Activated CD8-positive, alpha-beta memory T cell treated with anti-CD3 and anti-CD28 coated beads for 4 hours (primary cell): ENCODE measurements at places on chromosomes 1 and 21.

GRCh38 chr1:44217809-44218410, 4.6 kb downstream of the DMAP1 start:
- DNase-seq: peak; percentile 46

DNA sequence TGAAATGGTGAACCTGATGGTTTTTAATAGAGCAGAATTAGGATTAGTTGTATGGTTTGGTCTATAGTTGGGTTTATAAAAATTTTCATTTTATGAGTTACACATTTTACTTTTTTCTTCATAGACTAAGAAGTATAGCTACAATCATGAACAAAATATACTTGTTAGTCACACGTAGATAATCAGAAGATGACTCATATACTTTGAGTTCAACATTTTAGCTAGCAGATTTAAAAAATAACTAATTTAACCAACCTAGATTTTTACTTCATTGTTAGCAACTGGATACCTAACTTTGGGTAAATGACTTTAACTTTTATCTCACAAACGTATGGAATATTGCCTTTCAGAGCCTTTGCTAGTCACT, 27.9 kb downstream of the MORC3 start:
- no peak for DNase-seq

DNA sequence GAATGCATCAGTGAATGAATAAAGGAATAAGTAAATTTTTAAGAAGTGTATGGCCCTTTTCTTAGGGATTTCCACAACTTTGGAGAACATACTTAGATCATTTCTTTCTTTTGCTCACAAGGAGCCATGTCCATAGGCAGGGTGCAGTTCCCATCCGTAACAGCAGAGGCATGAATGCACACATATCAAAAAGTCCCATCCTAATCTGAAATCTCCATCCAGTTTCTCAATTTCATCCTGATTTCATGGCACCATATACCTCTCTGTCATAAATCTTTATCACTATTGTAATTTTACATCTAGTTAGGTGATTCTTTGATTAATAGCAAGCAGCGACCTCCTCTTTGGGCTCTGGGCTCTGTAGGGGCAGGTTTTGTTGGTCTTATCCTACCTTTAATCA, 359.2 kb downstream of the RRAGC start:
- no peak for DNase-seq

DNA sequence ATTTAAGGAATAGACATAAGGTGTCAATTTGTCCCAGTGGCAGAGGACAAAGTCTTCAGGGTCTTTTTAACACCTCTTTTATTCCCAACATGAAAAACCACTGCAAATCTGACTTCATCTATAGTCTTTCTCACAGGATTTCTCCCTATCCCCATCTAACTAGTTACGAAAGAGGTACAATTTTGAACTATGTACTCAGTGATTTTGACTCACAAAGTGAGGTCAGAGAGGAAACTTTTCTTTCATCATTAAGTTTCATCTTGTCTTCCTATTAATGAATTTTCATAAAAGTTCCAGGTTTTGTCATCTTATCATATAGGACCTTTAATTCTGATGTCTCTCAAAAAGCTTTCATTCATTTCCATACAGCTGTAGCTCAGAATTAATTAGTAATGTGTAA, 63.3 kb downstream of the ASH1L start:
- no peak for DNase-seq

- no peak for DNase-seq
Measured at GRCh38 chr1:179911812-179912211, 29.7 kb downstream of the TOR1AIP1 start.

DNA sequence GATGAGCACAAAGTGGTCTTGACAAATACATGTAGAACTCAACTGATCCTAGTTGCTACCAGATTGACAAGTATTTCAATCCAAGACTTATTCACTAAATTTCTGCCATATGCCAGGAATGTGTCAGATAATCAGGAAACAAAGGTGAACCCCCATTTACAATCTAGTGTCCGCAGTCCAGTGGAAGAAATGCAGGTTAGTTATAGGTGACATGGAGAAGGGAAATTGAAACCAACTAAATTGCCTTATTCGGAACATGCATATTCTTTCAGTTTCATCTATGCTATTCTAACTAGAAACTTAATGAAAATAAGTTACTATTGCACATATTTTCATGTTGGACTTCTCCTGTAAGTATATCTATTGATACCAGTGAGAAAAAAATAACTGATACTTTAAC, 209.4 kb downstream of the COL24A1 start:
- DNase-seq: no peak

- DNase-seq: no peak
Measured at GRCh38 chr1:40379785-40380452, 6.4 kb downstream of the SMAP2 start.

DNA sequence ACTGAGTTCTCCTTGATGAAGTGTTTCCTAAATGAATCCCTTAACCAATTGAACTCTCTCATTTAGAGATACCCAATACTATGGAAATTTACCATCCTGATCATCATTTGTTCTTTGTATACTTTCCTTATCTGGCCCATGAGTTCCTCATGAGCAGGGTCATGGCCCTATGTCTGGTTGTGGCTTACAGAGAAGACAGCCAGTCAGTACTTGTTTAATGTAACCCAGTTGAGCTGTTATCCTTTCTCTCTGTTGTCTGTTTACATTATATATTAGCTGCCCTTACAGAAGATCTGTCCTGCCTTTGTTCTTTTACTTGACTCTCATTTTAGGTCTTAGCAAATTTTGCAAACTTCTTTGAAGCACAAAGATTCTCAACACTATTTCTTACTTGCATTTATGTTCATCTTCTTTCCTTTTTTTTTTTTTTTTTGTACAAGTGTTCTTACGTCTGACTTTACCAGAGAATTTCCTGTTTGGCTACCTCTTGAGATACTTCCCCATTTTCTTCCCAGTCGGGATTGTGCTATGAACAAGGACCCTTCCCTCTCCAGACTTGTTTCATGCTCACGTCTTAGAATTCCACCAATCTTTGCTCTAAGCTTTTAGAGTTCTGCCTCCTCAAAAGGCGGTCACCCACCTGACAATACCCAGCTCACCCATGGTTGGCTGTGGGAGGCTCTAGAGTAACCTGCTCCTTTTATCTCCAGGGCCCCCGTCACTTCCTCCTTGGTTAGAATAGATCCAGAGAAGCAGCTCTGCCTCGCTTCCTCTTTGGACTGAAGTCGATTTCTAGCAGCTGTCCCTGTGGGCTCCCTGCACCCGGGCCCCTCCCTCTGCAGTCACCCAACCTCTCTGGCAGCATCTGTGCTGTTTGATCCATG, 53.6 kb upstream of the RUNX1 start:
- peak; percentile 4 for DNase-seq

DNA sequence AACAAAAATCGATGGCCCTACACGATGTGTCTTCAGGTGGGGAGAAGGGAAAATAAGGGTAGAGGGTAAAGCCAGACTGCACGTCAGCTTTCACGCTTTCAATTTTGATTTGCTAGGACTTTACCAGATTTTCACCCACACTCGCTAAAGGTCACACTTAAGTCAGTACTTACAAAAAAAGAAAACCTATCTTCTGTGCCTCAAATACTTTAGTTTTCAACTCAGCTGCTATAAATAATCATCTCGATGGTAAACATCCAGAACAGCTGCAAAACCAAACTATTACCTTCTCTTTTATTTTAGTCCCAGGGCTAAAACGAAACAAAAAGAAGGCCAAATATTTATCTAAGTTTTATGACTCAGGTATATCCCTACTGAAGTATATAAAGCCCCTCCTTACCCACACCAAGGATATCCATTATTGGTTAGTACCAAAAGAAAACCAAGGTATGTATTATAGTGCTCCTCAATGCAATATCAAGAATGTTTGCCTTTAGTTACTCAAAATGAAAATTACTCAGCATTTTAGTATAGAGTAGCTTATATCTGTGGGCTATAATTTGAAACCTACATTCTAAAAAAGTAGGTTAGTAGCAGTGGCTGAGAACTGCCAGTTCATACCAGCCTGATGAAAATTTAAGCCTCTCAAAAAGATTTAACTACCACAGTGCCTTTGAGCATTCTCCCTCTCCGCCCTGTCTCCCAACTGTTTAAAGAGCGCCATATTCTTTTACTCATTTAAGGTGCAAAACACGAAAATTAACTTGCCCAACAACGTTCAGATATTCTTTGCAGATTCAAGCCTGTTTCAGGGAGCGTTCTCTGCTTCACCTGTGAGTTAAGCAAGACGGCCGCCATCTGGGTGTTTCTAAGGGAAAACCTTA, 1.5 kb downstream of the CSDE1 start:
- no peak for DNase-seq

DNA sequence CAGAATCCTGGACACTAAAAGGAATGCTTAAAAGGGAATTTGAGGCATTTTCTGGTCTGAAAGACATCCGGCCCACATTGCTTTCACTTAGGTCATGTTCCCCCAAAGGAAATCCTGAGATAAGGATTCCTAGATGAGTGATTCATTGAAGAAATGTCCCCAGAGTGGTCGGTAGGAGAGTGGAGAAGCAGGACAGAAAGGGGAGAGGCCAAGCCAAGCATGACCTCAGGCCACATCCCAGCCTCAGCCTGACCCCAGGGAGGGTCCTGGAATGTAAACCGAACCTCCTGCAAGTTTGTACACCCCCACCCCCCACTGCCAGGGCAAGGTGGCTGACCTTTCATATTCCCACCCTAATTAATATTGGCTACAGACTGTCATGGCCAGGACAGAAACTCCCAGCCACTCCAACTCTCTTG, 16.6 kb downstream of the HIVEP3 start:
- DNase-seq: no peak

DNA sequence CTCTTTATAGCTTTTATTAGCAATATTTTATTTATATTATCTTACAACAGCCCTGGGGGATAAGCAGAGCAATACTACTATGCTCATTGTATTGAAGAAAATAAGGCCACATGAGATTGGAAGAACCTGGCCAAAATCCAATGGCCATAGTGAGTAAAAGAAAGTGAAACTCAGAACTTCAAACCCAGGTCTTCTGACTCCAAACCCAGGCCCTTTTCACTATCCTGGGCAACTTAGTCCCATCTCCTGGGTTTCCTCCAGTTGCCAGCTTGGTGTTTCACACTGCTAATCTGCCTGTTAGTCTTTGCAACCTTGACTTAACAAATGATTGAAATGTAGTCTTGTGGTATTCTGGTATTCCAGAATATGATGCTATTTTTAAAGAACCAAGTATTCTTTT, 22.4 kb upstream of the EXO1 start:
- DNase-seq: no peak

- DNase-seq: no peak
Measured at GRCh38 chr1:15354580-15354965, 55.1 kb upstream of the EFHD2 start.

DNA sequence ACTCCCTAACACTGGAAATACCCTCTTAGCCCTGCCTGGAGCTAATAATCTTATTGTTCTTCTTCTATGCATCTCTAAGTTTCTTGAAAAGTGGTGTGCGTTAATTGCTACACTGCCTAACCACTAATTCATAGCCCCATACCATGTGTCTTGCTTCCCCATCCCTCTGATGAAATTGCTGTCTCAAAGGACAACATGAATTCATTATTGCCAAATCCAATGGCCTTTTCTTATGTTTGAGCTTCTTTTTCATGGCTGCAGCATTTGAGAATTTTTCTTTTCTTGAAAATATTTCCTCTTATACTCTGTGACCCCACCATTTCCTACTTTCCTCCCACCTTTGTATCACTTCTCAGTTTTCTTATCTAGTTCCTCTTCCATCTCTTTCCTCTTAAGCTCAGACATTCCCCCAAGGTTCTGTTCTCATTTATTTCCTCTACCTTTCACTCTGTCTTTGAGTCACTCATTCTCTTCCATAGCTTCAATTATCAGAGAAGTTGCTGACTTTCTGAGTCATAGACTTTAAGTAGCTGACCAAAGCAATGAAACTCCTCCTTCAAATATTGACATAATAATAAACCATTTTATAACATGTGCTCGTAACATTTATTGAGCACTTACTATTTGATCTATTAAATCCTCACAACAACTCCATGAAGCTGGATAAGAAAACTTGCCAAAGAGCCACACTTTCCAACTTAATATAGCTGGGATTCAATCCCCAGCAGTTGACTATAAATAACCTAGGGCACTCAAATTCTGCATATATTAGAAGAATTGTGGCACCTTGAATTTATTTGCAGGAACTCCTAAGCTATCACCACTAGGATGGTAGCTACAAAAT, 35.5 kb upstream of the ATP6V1G3 start:
- no peak for DNase-seq

- DNase-seq: no peak
Measured at GRCh38 chr21:43757601-43758000, 18.5 kb downstream of the CSTB start.

GRCh38 chr1:21783679-21784603, 992 bp upstream of the USP48 start:
- no peak for DNase-seq
